ENCODE measurements at places on chromosomes 7 and 10.

- no peak for DNase-seq
- H3K36me3 ChIP-seq, result no peaks in the 10 kb centered on the region
- no peaks in the 10 kb centered on the region for H3K27me3 ChIP-seq
- H3K4me3 ChIP-seq, result no peak overlapping the region
These were observed 50.2 kb downstream of the IQUB start for GRCh38 chr7:123484199-123484598.

DNA sequence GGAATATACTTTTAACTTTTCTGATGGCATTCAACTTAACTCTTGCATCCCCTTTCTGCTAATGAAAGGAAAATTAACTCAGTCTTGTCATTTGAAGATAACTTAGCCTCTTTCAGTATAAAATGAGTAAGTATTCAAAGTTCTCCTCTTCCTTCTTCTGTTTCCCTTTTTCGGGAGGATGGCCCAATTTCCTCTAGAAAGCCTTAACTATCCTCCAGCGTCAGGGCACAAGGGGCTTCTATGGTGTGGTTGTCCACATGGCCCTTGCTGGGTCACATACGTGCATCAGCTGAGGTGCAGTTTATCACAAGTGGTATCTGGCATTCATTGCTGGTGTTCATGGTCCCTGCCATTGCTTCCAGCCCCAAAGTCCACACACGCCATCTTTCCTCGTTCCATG, 17.8 kb upstream of the GSAP start:
- no peak overlapping the region for H3K4me3 ChIP-seq
- H3K27me3 ChIP-seq, result no peaks in the 10 kb centered on the region
- H3K36me3 ChIP-seq, result no peaks in the 10 kb centered on the region
- peaks cover 8% of the 10 kb centered on the region for H3K4me1 ChIP-seq
- no peak overlapping the region for H3K27ac ChIP-seq

- no peaks in the 10 kb centered on the region for H3K4me1 ChIP-seq
- no peak overlapping the region for H3K4me3 ChIP-seq
- H3K36me3 ChIP-seq, result no peaks in the 10 kb centered on the region
- peaks cover 13% of the 10 kb centered on the region for H3K27me3 ChIP-seq
These were observed 136.2 kb upstream of the RET start for GRCh38 chr10:42940487-42941294.

DNA sequence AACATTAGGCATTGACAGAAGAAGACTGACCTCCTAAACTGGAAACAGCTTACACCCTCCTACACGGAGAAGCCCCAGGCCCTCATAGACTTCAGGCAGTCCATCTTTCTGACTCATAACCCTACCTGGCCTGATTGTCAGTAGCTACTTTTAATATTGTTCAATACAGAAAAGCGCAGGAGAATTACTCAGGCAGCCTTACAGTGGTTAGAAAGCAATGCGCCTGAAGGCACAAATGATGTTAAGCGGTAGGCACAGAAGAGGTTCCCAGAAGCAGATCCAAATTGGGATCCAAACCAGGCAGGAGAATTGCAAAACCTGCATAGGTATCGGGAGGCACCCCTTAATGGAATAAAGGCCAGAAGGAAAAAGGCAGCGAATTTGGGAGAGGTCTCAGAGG, 5.4 kb upstream of the CYREN start:
- peaks cover 2% of the 10 kb centered on the region for H3K36me3 ChIP-seq
- no peak overlapping the region for H3K4me3 ChIP-seq
- peaks cover 4% of the 10 kb centered on the region for H3K4me1 ChIP-seq

DNA sequence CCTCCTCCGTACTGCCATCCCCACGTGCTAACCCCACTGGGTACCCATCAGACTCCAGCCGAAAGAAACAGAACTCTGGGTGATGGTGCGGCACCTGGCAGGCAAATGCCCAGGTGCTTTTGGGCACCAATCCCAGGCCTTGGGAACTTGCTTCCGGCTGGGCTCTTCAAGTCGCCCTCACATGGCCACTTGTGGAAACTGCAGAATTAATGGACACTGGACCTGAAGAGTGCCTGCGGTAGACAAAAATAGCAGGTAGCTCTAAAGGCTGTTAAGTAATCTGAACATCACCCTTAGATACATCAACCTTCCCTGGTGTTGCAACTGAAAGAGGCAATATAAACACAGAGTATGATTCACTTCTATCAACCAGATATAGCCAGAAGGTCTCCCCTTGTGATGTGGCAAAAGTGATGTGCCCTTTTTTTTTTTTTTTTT, 644.4 kb downstream of the GRM8 start:
- H3K36me3 ChIP-seq, result no peaks in the 10 kb centered on the region
- no peak overlapping the region for H3K4me3 ChIP-seq
- no peaks in the 10 kb centered on the region for H3K27me3 ChIP-seq
- no peak overlapping the region for H3K27ac ChIP-seq

Data from heart right ventricle (tissue), 16 donors.